ENCODE measurements at places on chromosomes 1 and 21. TPM values are rescaled to one million over a fixed set of nuclear protein-coding genes. Genes with fewer than 3 reads are reported as not detected.

DNA sequence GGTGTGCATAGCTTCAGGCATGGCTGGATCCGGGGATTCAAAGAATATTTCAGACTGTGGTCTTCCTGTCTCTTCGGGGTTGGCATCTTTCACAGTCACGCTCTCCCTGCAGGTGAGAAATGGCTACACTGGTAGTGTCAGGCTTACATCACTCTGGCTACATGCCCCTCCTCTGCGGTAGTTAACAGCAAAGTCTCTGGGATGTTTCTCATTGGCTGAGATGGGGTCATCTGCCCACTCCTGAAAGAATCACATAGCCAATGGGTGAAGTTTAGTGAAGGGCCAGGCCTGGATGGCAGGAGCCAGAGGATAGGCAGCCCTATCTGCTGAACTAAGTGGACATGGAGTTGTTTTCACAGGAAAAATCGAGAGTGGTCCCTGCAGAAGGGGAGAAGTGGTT is 356.5 kb downstream of the MATN1 start:
- no peak for DNase-seq

GRCh38 chr21:36968414-36968813 is 1.9 kb upstream of the HLCS start:
- no peak for DNase-seq

- DNase-seq: no peak
Measured at GRCh38 chr21:35491114-35491513, 442.0 kb upstream of the RUNX1 start.

PAPPA2 gene
- total RNA-seq: 0.19 TPM

GRCh38 chr1:164320790-164321731 is 237.9 kb upstream of the PBX1 start:
- no peak for DNase-seq

MAP1LC3C gene
- total RNA-seq: not detected

OR14A16 gene
- not detected for total RNA-seq

GRCh38 chr21:34911360-34911759 is 137.7 kb downstream of the RUNX1 start:
- no peak for DNase-seq

- DNase-seq: no peak
Measured at GRCh38 chr1:44413740-44414139, 8.7 kb downstream of the RNF220 start.

- DNase-seq: no peak
Measured at GRCh38 chr1:19416921-19417470, 68.3 kb downstream of the CAPZB start.

Data from activated naive CD4-positive, alpha-beta T cell treated with anti-CD3 and anti-CD28 coated beads for 36 hours (primary cell).